ENCODE measurements at places on chromosomes 7 and 10.
A peak's percentile ranks its signal among the peaks of the same experiment; 100 is the strongest.

DNA sequence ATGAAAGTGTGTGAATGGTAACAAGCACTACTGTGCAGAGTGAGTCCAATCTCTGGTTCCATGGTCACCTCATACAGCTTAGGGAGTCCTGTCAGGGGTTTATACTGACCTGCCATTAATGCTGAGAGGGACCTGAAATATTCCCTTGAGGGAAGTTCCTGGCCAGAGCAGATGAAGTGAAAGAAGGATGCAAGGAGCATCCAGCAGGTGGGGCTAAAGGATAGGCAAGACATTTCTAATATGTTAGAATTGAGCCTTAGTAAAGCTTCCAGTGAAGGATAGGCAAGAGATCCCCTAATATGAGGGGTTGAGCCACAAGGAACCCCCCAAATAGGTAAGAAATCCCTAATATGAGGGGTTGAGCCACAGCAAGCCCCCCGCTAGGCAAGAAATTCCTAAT lies 25.5 kb upstream of the FAM221A start:
- DNase-seq = no peak

DNA sequence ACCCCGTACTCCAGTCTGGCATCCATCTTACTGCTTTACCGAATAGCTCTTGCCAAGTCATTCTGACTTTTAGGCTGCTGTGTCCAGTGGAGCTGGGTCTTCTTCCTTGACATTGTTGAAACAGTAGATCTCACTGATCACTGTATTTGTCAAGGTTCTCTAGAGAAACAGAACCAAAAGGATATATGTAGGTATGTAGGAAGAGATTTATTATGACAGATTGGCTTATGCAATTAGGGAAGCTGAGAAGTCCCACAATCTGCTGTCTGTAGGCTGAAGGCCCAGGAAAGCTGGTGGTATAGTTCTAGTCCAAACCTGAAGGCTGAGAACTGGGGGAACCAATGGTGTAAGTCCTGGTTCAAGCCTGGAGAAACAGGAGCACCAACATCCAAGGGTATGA lies 12.1 kb upstream of the PRRT4 start:
- no peak for DNase-seq

GRCh38 chr7:47485640-47486435 lies 96.1 kb downstream of the TNS3 start:
- no peak for DNase-seq

DNA sequence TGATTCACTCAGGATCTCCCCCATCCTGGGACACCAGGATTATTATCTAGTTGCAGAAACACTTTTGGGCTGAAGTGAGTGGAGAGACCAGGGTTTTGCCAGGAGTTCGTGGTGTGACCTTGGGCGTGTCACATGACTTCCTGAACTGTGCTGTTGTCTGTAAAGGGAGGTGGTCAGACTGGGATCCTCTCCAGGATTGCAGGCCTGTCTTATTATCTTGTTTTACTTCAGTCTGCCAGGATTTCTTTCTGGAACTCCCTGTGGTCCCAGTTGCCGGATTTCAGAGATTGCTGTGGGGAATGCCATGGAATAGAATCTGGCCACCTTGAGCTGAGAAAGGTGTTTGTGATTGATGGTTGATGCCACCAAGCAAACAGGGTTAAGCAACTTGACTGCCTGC lies 35.8 kb downstream of the CRCP start:
- DNase-seq = no peak

DNA sequence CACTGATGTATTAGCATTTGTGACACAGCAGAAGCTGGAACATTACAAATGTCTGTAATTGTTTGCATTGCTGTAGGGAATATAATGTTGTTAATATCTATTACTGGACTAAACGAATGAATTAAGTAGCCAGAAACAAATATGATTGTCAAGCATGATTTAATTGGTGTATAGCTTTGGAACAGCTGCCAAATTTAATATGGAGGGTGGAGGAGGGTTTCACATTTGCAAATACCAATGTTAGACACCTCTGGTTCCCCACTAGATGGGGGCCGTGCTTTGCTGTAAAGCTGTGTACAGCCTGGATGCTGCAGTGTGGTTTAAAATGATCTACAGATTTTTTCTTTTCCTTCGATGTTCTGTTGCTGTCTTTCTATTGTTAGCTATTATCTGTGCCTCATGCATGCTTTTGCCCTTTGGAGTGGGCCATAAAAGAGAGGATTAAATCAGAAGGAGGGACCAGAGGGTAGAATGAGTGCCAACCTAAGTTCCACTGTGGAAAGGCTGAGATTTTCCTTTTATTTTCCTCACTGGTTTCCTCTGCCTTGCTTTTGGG lies 23.1 kb downstream of the DNAJB9 start:
- DNase-seq = no peak

DNA sequence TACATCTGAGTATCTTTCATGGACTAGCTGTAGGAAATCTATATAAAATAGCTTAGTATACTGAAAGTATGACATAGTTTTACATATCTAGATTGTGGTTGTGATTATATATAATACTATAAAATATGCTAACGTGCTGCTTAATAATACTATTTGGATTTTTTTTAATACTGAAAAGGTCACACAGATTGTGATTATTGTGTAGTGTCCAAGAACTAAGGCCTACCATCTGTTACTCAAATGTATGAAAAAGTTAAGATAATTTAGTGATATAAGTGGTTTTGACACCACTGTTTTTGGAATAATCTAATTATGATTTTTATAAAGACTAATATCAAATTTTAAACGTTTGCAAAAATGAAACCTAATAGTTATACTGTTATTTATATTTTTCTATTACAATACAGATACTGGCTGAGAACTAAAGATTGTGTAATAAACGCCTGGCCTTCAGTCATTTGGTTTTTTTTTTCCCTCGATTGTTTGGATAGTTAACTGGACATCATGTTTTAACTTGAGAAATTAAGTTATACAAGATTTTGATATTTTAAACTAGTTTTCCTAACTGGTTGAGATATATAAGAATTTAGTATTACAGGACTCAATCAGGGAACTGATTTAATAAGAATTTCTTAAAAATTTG lies 12.6 kb downstream of the PTEN start:
- no peak for DNase-seq

- DNase-seq = no peak
Measured at GRCh38 chr7:71705217-71705616, 573.3 kb downstream of the GALNT17 start.

- no peak for DNase-seq
Measured at GRCh38 chr7:91156316-91157185, 107.7 kb upstream of the FZD1 start.

DNA sequence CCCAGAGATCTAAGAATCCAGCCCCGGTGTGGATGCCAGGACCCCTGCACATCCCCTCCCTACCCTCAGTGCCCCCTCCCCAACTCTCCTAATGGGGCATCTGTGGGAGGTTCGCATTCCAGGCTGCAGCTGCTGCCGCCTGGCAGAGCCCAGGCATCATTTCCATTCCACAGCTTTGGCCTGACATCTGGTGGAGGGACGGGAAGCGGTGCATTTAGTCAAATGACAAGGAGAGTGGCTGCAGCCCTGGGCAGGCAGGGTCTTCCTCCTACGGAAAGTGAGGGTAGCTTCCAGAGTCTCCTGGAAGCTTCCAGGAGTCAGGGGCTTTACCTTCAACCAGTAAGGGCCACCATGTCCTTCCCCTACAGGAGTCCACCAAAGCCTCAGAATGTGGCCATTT lies 30.8 kb downstream of the PRLHR start:
- no peak for DNase-seq

- no peak for DNase-seq
Measured at GRCh38 chr7:158384746-158385145, 202.9 kb downstream of the PTPRN2 start.

DNA sequence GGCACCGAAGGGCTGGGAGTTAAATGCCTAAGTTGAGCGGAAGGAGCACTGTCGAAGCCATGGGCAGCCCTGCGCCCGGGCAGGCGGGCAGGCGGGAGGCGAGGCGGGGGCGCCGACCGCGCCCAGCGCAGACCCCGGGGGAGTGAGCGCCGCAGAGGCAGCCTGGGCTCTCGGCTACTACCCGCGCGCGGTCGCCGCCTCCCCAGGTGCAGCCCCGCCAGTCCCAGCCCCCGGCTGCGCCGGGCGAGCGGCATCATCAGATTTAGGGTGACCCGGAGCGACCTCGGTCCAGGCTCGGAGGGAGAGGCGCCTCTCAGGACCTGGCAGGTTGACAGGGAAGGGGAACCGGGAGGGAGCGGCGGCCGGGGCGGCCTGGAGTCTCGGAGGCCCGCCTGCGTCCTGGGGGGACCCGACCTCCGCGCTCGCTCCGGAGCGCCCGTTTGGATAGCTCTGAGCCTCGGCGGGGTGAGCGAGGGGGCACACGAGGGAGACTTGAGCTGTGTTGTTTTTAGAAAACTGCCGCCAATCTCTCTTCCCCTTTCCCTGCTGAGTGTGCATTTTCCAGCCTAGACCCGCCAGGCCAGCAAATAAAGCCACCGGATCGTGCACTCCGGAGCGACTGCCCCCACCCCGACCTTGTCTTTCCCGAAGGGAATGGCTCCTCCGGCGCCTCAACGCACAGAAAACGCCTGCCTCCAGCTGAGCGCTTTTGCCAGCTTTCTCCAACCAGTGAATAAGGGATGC lies 2.3 kb upstream of the NRP1 start:
- DNase-seq = no peak

DNA sequence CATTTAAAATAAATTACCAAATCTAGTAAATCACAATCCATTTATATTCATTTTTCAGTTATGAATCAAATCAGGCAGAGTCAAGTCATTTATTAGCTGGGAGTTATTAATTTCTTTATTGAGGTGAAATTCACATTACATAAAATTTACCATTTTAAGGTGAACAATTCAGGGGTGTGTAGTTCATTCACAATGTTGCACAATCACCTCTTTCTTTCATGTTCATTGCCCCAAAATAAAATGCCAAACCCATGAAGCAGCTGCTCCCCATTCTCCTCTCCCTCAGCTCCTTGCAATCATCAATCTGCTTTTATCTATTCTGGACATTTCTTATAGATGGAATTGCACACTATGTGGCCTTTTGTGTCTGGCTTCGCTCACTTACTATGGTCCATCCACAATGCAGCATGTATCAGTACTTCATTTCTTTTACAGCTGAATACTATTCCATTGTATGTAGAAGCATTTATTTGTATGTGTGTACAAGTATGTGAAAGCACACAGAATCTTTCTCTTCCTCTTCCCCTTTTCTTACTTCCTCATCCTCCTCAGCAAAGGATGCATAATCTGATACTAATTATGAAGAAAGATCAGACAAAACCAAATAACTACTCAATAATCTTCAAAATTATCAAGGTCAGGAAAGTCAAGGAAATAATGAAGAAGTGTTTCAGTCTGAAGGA lies 60.6 kb downstream of the LMBR1 start:
- DNase-seq = no peak

GRCh38 chr10:16986406-16987205 lies 143.0 kb downstream of the CUBN start:
- no peak for DNase-seq

- no peak for DNase-seq
Measured at GRCh38 chr10:121559326-121560026, 38.8 kb downstream of the FGFR2 start.

- DNase-seq = peak; percentile 93
Measured at GRCh38 chr7:152675759-152676636, at the start of gene XRCC2. XRCC2 (minus strand) TSS chr7:152676141; CDS start chr7:152676079, 62 bp downstream.

DNA sequence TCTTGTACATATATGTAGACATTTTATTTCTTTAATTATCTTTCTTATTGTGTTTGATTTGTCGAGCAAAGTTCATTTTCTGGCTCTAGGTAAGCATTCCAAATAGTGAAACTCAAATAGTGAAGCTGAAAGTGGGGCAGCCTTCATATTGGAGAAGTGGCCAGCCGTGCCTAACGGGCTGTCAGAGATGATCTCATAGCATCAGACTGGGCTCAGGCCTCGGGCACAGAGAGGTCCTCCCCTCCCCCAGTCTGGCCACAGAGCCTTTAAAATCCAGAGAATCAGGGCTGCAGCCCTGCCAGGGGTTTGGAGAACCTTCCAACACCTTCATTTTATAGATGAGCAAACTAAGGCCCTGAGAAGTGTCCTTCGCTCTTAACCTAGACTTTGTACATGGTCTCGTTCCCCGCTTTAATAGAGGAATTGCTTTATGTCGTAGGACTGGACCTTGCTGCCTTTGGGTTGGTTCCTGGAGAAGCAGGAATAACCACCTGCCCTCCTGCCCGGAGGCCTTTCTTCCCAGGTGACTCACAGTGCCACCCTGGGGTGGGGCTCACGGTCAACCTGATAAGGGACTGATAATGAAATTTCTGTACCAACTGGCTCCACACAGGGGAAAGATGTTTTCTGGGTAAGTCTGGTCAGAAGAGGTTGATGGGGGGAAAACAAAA lies 7.3 kb downstream of the TSPAN15 start:
- DNase-seq = no peak

DNA sequence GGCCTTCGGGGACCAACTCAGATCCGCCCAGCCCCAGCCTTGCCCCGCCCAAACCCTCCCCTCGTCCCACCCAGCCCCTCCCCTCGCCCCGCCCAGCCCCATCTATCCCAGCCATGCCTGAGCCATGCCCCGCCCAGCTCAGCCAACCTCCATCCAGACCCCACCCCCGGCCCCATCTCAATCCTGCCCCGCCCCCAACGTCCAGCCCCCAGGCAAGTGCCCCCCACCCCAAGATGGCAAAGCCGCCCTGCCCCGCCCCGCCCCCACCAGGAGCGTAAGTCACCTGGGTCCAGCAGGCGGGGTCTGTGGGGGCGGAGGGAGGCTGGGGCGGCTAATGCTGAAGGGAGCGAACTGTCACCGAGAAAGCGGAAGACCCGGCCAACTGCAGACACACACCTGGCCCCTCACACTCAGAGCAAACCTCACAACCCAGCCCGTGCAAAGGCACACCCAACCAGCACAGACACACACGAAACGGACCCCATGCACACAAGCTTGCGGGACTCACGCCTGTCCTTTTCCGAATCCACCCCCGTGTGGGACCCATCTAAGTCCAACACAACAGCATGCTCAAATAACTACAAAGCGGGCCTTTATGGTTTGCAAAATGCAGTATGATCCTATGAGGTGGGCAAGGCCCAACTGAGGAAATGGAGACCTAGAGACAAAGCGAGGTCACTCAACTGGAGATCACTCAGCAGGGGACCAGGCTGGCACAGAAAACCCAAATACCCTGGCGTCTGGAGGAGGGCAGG lies 11.5 kb upstream of the OGA start:
- DNase-seq = peak; percentile 80

GRCh38 chr7:74464931-74465886 lies 11.5 kb downstream of the GTF2IRD1 start:
- DNase-seq = no peak

All from CD4-positive, alpha-beta T cell treated with Interleukin-21 for 1 hour (primary cell).